ENCODE measurements at places on chromosomes 16 and 17. TPM values are rescaled to one million over a fixed set of nuclear protein-coding genes. Genes with fewer than 3 reads are reported as not detected.

Gene JPT1
- total RNA-seq: 9.9 TPM

- H3K27ac ChIP-seq: no peak overlapping the region
- H3K4me1 ChIP-seq: no peaks in the 10 kb centered on the region
- H3K27me3 ChIP-seq: no peaks in the 10 kb centered on the region
- DNase-seq: no peak
These were observed 276.5 kb downstream of the XYLT1 start for GRCh38 chr16:17194190-17194780.

GRCh38 chr16:62814891-62815290 is 778.7 kb upstream of the CDH8 start:
- H3K27ac ChIP-seq: no peak overlapping the region
- no peaks in the 10 kb centered on the region for H3K27me3 ChIP-seq
- H3K4me1 ChIP-seq: no peaks in the 10 kb centered on the region

Gene MVP
- 99.7 TPM for total RNA-seq

GRCh38 chr16:74999219-74999608 is 390 bp downstream of the ZNRF1 start:
- H3K4me3 ChIP-seq: peak overlapping the region; percentile 80
- no peaks in the 10 kb centered on the region for H3K36me3 ChIP-seq
- no peak for DNase-seq

GRCh38 chr16:75266738-75267630 is 15.6 kb upstream of the BCAR1 start:
- peak overlapping the region; percentile 87 for H3K27ac ChIP-seq
- DNase-seq: no peak
- no peaks in the 10 kb centered on the region for H3K36me3 ChIP-seq

- no peak overlapping the region for H3K27ac ChIP-seq
- DNase-seq: no peak
- H3K4me1 ChIP-seq: no peaks in the 10 kb centered on the region
- no peaks in the 10 kb centered on the region for H3K36me3 ChIP-seq
- H3K27me3 ChIP-seq: no peaks in the 10 kb centered on the region
- H3K4me3 ChIP-seq: no peak overlapping the region
These were observed 32.0 kb upstream of the DOC2B start for GRCh38 chr17:213286-214105.

Gene FGF11
- 2.1 TPM for total RNA-seq

Gene FBXL19
- 12.7 TPM for total RNA-seq

- no peak for DNase-seq
- H3K27me3 ChIP-seq: no peaks in the 10 kb centered on the region
- H3K27ac ChIP-seq: peak overlapping the region; percentile 96
- H3K36me3 ChIP-seq: no peaks in the 10 kb centered on the region
These were observed 1.8 kb downstream of the MYH10 start for GRCh38 chr17:8628609-8629169.

- no peak overlapping the region for H3K4me3 ChIP-seq
- no peak overlapping the region for H3K27ac ChIP-seq
- DNase-seq: no peak
- no peaks in the 10 kb centered on the region for H3K36me3 ChIP-seq
- H3K4me1 ChIP-seq: no peaks in the 10 kb centered on the region
These were observed 16.1 kb upstream of the ARHGAP44 start for GRCh38 chr17:12773153-12773552.

GRCh38 chr16:86292942-86293341 is 217.4 kb upstream of the FOXF1 start:
- H3K4me3 ChIP-seq: no peak overlapping the region
- no peaks in the 10 kb centered on the region for H3K4me1 ChIP-seq
- no peak overlapping the region for H3K27ac ChIP-seq
- no peak for DNase-seq
- H3K27me3 ChIP-seq: no peaks in the 10 kb centered on the region

Gene KLHL10
- total RNA-seq: not detected

GRCh38 chr17:66655861-66656260 is 179.1 kb upstream of the CACNG5 start:
- no peaks in the 10 kb centered on the region for H3K4me1 ChIP-seq
- no peak overlapping the region for H3K4me3 ChIP-seq
- no peak overlapping the region for H3K27ac ChIP-seq
- no peaks in the 10 kb centered on the region for H3K36me3 ChIP-seq
- H3K27me3 ChIP-seq: no peaks in the 10 kb centered on the region
- no peak for DNase-seq

Gene DPH1
- total RNA-seq: 55.7 TPM

Gene FKBP10
- total RNA-seq: 43.3 TPM

All from breast epithelium (tissue), 4 donors.